H7 (cell line): ENCODE measurements at places on chromosomes 3 and 15. TPM values are rescaled to one million over a fixed set of nuclear protein-coding genes. Genes with fewer than 3 reads are reported as not detected.

ACTC1 gene
- total RNA-seq = 1.6 and 2.0 TPM in 2 replicates

LIPH gene
- 0.21 TPM in 1 of 2 replicates, not detected in the other for total RNA-seq

SI gene
- total RNA-seq = not detected in 2 replicates

HHLA2 gene
- not detected in 2 replicates for total RNA-seq

SAMD7 gene
- not detected in 2 replicates for total RNA-seq

PIERCE2 gene
- total RNA-seq = 1.5 and 3.1 TPM in 2 replicates

DNA sequence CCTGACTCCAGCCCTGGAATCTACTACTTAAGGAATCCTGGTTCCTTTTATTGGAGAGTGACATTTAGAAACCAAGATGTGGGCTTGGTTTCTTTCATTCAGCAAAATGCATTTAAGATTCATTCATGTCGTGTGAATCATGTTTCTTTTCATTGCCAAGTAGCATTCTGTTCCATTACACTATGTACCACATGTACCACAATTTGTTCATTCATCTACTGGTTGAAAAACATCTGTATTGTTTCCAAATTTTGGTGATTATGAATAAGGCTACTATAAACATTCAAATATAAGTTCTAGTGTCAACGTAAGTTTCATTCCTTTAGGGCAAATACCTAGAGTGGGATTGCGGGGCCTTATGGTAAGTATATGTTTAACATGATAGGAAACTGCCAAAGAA lies 264.2 kb downstream of the VPS13C start:
- DNase-seq = no peak

GRCh38 chr15:101488300-101489164 lies 975 bp downstream of the PCSK6 start:
- peak; percentile 78 for DNase-seq

- no peak for DNase-seq
Observed at GRCh38 chr3:177335728-177336127, 138.4 kb upstream of the TBL1XR1 start.

- DNase-seq = no peak
Observed at GRCh38 chr3:13305623-13306022, 114.5 kb downstream of the NUP210 start.

- DNase-seq = no peak
Observed at GRCh38 chr15:34986326-34986725, 1.8 kb downstream of the ZNF770 start.

DNA sequence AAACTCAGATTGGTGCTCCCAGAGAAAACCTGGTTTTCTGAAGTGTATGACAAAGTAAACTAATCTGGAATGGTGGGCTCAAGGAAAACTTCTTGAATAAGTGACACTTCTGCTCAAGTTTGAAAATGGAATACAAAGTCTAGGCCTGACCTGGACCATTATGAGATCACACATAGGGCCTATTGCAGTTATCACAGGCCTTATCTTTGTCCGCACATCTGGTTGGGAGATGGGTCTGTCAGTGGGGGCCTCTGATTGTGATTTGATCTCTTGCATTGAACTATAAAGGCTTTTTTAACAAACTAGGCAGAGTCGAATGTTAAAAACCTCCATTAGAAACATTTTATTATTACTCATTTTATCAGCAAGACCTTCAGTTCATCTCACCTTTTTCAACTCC lies 405.6 kb downstream of the PTPRG start:
- no peak for DNase-seq

GRCh38 chr3:24521420-24522145 lies 26.9 kb upstream of the THRB start:
- DNase-seq = peak; percentile 71

- peak; percentile 80 for DNase-seq
Observed at GRCh38 chr3:41960826-41961750, 815 bp downstream of the ULK4 start.

DNA sequence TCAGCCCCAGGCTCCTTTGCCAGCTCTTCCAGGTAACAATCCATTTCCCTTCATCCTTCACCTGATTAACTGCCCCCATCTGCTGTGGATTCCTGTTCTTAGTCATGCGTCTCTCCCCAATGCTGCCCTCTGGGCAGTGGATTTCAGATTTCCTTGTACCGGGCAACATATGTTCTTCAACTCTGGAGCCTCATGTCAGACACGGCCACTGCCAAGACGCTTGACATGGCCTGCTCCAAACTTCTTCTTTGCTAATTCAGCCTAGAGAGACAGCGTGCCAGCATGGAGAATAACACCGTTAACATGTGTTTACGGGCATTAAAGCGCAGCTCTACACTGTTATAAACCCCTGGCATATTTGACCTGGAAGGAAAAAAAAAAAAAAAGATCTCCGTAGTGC lies 1035.1 kb upstream of the NR2F2 start:
- DNase-seq = no peak

GRCh38 chr3:87461036-87461435 lies 184.7 kb upstream of the POU1F1 start:
- no peak for DNase-seq

DNA sequence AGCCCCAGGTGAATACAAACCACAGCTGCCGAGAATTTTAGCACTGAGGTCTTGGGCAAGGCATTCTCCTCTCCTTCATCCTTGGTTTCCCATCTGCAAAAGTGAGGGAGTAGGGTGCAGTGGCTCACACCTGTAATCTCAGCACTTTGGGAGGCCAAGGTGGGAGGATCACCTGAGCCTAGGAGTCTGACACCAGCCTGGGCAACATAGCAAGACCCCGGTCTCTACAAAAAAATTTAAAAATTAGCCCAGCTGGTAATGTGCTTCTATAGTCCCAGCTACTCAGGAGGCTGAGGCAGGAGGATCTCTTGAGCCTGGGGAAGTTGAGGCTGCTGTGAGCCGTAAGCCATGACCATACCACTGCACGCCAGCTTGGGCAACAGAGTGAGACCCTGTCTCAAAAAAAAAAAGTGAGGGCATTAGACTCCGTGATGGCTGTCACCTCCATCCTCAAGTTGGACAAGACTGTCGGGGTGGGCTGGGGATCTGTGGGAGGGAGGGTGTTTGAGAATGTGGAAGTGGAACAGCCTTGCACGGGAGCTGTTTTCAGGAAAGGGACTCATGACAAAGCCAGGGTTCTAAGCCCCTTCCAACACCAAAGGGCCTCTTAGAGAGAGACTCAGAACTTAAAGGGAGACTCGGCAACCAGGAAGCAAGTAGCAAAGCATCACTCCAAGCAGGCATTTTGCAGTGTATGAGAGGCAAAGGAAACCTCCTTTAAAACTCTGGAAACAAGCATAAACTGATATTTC lies 46.0 kb upstream of the FURIN start:
- no peak for DNase-seq

DNA sequence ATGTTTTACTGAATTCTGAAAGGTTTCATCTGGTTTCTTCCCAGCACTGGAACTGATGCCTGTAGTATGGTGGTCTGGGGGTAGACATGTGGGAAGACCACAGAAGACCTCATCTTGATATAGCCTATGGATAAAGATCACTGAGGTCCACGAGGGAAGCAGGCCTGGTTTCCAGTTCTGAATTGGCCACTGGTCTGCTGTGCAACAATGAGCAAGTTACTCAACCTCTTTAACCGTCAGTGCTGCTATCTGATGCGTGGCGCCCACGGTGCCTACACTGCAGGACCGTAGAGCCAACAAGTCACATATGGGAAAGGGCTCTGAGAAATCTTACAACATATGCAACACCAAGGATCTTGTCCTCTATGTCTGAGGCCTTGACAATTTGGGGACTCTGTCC lies 13.3 kb downstream of the TLE3 start:
- DNase-seq = no peak

DNA sequence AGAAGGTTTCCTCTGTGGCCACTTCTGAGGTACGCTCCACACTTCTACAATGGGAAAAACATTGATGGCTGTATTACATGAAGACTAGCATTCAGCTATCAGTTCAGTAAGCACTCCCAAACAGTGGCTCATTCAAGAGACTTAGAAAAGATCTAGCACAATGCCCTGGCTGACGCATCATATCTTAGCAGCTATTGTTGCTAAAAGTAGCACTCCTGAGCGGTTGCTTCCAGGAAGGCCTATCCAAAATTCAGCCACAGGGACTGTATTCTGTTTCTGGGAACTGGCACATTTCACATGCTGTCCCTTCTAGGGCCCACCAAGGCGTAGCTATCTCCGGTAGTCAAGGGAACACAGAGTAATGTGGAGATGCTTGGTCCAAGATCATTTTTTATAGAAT lies 21.2 kb upstream of the SPRED1 start:
- no peak for DNase-seq

- no peak for DNase-seq
Observed at GRCh38 chr3:101262393-101263240, 57.8 kb downstream of the IMPG2 start.

GRCh38 chr3:24951180-24951579 lies 456.5 kb upstream of the THRB start:
- DNase-seq = no peak

GRCh38 chr15:90191794-90192509 lies 9.2 kb upstream of the SEMA4B start:
- peak; percentile 57 for DNase-seq
